Activated CD4-positive, alpha-beta T cell treated with anti-CD3 and anti-CD28 coated beads, Interleukin-2, amount 10 ng/mL, durations not matched to agents 24 days and 14 days (primary cell): ENCODE measurements at places on chromosomes 6 and 20. TPM values are rescaled to one million over a fixed set of nuclear protein-coding genes. Genes with fewer than 3 reads are reported as not detected.

DEFB127 gene
- not detected in 2 replicates for total RNA-seq

IRF4 gene
- 831 and 846 TPM in 2 replicates for total RNA-seq

ADGB gene
- not detected in 2 replicates for total RNA-seq

POU3F2 gene
- not detected in 2 replicates for total RNA-seq

GRM1 gene
- not detected in 2 replicates for total RNA-seq

EYS gene
- total RNA-seq = not detected in 2 replicates

FNDC11 gene
- 0.12 and 0.16 TPM in 2 replicates for total RNA-seq

MRPL14 gene
- total RNA-seq = 65.6 and 67.5 TPM in 2 replicates

EHMT2 gene
- total RNA-seq = 73.5 and 79.3 TPM in 2 replicates

SLC35D3 gene
- total RNA-seq = not detected in 2 replicates

SLA2 gene
- total RNA-seq = 59.0 and 59.6 TPM in 2 replicates

SLC2A4RG gene
- total RNA-seq = 41.0 and 43.6 TPM in 2 replicates

ZNF391 gene
- total RNA-seq = 0.70 and 0.92 TPM in 2 replicates

FAM209B gene
- total RNA-seq = 1.3 and 1.5 TPM in 2 replicates

CST8 gene
- not detected in 2 replicates for total RNA-seq

SLC22A1 gene
- 2.2 and 3.1 TPM in 2 replicates for total RNA-seq

ZDHHC14 gene
- 13.2 and 14.1 TPM in 2 replicates for total RNA-seq

TMEM181 gene
- 17.1 and 17.8 TPM in 2 replicates for total RNA-seq

C6orf141 gene
- 0.14 TPM in 1 of 2 replicates, not detected in the other for total RNA-seq

OGFR gene
- 49.1 and 54.6 TPM in 2 replicates for total RNA-seq

C6orf132 gene
- total RNA-seq = 0.21 and 0.40 TPM in 2 replicates

EPPIN gene
- total RNA-seq = not detected in 2 replicates

SNAI1 gene
- total RNA-seq = 1.6 and 2.3 TPM in 2 replicates

PTGIS gene
- total RNA-seq = 51.7 and 57.6 TPM in 2 replicates

WFDC10B gene
- total RNA-seq = not detected in 2 replicates

C6orf58 gene
- not detected in 2 replicates for total RNA-seq

DNAH8 gene
- 0.02 TPM in 1 of 2 replicates, not detected in the other for total RNA-seq

PPP1R14C gene
- 0.19 and 0.21 TPM in 2 replicates for total RNA-seq

MOG gene
- not detected in 2 replicates for total RNA-seq

CCN6 gene
- 0.26 and 0.72 TPM in 2 replicates for total RNA-seq

PGC gene
- total RNA-seq = not detected in 2 replicates

SLC52A3 gene
- not detected in 2 replicates for total RNA-seq

DDX43 gene
- total RNA-seq = 0.26 and 0.69 TPM in 2 replicates

MYLK2 gene
- 0.26 and 0.28 TPM in 2 replicates for total RNA-seq

LY6G6D gene
- total RNA-seq = not detected in 2 replicates

SASH1 gene
- 0.44 and 0.66 TPM in 2 replicates for total RNA-seq

GDAP1L1 gene
- not detected in 2 replicates for total RNA-seq

TTLL9 gene
- not detected in 2 replicates for total RNA-seq

BPIFA1 gene
- total RNA-seq = not detected in 2 replicates

BNIP5 gene
- total RNA-seq = not detected in 2 replicates

SLC22A7 gene
- total RNA-seq = not detected in 2 replicates

HCK gene
- not detected in 2 replicates for total RNA-seq

OR12D3 gene
- not detected in 2 replicates for total RNA-seq

PRIM2 gene
- total RNA-seq = 37.5 and 41.3 TPM in 2 replicates
